ENCODE measurements at places on chromosomes 2 and 18.

DNA sequence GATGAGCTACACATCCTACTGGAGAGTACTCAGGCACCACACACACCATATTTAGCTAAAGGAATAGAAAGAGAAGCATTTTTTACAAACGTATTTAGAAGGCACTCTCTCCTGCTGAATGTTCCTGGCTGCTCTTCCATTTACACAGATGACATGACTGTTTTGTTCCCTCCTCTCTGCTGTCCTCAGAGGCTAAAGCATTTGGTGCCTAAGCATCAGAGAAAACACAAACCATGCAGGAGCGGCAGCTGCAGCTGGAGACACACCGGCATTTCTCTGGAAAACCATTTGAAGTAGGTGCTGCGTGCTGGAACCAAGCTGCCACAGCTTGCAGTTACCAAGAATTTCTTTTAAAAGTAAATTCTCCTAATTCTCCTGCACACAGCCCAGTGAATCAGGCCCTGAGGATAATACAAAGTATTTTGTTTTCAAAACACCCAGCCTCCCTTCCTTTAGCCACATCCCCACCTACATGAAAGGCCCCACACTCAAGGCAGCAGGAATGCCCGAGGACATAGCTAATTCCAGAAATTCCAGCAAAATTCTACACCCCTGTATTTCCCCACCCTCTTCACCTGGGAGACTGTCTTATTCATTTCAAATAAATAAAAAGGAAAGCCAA, 488.9 kb upstream of the SOX11 start:
- no peak for DNase-seq

DNA sequence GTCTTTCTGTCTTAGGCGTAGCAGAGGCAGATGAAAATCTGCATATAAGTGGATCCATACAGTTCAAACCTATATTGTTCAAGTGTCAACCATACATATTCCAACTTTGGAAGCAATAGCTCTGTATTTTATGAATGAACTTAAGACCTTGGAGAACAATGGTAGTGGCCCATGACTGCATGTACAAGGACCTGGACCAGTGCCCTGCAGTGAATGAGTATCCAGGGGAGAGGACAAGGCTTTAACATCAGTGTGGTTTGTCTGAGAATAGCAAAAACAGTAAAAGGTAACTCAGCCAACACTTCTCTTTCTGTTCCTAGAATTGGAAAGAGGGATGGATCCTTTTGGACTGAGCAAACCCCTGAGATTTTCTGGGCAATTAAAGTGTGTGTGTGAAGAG, 230.8 kb upstream of the LINC00305 start:
- DNase-seq: no peak

DNA sequence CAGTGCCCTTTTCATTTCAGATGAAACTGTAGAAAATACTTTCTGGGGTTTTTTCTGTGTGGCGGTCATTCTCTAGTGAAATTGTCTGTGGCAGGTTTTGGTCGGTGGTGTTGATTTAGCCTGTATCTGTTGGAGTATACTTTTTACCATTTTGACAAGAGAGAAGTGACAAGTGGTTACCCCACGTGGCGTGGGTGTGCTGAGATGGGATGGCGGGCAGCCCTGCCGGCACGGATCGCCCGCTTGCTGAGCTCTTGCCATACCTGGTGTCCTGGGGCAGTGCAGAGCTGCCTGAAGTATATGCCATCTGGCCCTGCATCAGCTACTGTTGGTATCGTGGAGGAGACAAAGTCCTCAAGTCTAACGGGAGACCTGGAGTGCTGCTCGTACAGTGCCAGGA, 64.1 kb downstream of the MRPS9 start:
- DNase-seq: no peak

DNA sequence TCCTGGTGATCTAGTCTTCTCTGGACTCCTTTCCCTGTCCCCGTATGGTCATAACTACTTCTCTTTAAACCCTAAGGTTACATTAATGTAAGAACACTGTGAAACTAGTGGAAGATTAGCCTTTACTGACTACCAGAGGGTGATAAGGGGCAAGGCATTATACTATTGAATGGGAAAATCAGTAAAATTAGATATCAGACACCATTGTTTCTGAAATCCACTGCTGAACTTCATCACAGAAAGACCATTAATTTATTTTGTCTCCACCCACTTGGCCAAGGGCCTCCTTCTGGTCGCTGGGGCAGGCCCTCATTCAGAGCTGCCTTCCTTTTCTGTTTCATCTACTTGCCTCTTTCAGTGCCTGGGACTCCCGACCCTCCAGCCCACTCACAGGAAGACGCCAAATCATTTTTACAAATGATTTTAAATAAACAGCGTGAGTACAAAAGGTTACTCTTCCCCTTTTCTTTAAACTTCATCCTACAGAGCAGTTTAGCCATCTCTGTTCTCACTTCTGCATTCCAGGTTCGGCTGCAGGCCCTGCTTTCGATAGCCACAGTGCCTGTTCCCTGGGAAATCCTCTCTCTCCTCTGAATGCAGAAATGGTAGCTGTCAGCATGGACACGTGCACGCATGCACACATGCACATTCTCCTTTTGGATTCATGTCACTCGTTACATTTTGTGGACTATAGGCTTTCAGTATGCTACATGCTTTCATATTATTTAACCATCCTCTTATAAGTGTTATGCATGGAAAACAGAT, 70.3 kb upstream of the DOCK10 start:
- no peak for DNase-seq

- peak; percentile 54 for DNase-seq
Observed at GRCh38 chr2:42513252-42513918, 19.6 kb upstream of the KCNG3 start.

DNA sequence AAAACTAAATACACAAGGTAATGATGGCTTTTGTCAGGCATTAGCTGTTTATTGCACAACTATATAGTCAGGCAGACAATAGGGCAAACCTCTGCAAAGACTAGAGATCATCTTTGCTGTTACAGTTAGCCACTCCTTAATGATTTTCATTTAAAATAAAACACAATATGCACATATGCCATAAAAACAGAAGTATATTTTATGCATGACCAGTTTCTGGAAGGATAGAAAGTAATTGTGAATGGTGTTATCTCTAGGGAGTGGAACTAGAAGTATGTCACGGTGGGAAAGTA, 102.0 kb downstream of the CHN1 start:
- DNase-seq: no peak

GRCh38 chr2:21330786-21331391, 207.1 kb downstream of the TDRD15 start:
- peak; percentile 16 for DNase-seq

DNA sequence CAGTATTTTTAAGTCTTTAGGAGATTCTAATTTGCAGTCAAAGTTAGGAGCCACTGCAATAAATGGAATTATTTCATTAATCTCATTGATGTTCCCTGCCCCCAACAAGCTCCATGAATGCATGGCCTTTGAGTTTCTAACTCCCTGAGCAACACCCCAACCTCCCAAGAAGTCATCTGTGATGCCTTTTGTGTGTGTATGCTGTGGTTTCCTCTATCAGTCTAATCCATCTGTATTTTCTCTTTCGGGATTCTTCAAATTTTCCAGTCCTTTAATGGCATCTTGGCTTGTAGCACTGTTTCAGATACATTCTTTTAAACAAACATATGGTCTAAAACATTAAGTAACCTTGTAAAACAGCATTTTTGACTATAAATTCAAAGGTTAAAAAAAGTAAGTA, 16.8 kb downstream of the SERPINB10 start:
- DNase-seq: no peak

DNA sequence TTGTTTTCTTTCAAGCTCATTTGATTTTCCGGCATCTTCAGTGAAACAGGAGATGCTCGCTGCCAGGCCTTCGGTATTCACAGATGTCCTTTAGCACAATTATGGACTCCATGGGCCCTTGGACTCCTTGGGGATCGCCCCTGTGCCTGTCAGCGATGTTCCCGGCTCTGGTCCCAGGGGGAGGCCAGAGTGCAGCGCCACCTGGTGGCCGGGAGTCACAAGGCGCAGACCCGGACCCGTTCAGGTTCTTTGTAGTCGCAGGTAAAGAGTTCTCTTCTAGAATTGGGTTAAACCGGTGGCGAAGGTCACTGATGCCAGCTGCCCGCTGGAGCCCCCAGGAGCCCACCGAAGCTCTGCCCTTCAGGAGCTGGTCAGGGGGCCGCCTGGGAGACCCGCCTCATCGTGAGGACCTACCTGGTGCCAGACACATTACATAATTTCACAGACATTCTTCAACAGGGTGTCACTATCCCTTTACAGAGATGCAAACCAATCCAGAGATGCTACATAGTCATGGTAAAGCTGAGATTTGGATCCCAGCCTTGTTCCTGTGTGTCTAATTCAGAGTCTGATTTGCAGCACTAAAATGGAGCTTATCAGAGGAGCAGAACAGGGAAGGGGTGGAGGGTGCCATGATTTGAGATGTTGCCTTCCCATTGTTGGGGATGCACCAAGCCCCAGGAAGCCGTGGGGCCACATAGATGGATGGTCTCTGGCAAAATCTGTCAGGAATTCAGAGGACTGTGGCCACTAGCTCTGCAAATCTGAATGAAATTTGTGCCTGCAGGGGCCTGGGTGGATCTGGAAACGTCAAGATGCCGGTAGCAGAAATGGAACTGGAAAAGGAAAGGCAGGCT, 6.0 kb upstream of the INPP5D start:
- DNase-seq: peak; percentile 62

DNA sequence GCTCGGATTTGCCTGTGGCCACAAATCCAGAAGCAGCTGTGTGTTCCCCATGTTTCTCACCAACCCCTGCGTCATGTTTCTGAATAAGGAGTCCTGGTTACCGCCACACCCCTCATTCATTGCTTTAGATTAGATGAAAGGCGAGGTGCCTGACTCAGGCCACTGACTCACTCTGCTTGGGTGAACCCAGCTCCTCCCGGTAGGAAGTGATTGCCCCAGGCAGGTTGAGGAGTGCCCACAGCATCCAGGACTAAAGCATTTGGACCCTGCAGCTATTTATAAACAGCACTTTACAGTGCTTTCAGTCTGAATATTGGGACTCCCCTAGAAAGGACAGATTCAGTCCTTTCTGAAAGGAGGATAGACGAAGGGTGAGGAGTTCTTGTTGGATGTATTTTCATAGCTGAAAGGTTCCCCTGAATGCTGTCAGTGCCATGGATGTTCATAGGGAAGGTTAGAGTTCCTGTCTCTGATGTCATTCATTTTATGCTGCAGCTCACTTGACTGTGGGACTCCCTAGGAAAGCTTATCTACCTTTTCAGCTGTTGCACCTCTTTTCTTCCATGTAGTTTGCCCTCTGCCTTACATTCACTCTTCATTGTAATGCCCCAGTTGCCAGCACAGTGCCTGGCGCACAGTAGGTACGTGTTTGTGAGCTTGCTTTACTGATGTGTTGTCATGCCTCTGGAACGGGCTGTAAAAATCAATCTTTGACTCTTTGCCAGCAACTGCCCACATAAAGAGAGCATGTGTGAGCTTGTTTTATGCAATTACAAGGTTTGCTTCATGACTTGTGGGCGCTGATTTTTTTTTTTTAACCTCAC, 14.9 kb downstream of the ITGA6 start:
- DNase-seq: peak; percentile 98

DNA sequence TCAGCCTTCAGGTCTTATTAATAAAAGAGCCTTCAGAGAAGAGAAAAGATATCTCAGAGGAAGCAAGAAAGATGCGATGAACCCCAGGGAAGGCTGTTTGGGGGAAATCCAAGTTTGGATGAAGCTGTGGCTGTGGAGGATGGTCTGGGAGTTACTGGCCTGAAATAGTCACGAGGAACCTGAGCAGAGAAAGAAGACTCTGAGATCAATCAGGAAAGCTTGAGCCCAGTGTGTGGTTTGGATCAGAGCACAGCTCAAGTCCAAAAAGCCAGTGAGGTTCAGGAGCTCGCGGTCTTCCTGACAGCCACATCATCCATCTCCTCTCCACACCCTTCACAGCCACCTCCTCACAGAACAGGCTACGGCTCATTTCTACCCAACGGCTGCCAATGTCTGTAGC, 87.4 kb upstream of the SERPINE2 start:
- no peak for DNase-seq

DNA sequence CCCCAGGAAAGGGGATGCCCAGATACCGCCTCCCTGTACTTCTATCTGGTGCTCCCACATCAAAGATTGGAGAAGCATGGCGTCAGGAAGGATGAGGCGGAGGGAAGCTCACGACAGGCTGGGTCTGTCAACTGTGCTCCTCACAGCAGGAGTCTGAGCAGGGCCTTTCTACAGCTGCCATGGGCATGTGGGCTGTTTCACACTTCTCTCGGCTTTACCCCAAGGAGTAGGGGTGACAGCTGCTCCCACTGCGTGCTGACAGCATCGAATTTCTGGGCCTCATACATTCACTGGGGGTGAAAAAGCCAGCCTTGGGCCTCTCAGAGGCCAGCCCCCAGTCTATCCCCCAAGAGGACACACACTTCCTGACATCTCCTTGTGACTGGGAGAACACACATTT, 21.1 kb downstream of the NEURL3 start:
- DNase-seq: no peak

DNA sequence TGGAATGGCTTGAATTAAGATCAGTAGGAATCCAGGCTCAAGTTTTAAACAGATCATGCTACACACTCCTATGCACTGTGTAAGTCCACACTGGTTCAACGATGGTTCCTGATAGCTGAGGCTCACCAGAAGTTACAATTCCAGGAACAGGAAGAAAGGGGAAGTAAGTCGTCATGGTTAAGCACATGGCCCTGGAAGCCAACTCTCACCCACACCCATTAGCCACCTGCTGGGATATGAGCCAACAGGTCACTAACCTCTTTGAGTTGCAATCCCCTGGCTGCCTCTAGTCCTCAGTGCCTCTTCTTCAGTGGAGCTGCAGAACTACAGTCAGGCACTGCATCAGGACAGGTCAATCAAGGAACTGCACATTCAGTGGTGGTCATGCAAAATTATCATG, 133.5 kb downstream of the TMEM182 start:
- peak; percentile 4 for DNase-seq

DNA sequence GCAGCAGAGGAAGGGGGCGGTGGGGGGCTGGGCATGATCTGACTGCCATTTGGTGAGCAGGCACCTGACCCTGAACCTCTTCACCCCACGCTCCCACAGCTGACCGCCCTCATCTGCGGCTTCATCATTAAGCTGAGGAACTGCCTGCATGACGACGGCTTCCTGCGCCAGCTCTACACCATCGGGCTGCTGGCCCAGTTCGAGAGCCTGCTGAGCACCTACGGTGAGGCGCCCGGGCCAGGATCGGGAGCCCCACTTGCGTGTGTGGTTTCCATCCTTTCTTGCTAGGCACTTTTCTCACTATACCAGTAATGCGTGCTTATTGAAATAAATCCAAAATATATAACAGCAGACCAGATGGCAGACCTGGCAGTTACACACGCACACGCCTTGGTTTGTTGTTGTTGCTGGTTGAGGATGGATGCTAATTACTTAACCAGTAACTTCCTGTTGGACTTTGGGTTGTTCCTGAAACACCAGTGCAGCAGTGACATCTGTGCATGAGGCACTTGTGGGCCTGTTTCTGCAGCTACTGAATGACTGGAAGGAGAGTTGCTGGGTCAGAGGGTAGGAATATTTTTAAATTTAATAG, 43.7 kb downstream of the COA5 start:
- DNase-seq: no peak

- no peak for DNase-seq
Observed at GRCh38 chr18:8928847-8929780, 173.4 kb upstream of the NDUFV2 start.

- DNase-seq: no peak
Observed at GRCh38 chr2:1707771-1708418, 36.4 kb downstream of the PXDN start.

GRCh38 chr2:27582129-27582694, 630 bp upstream of the ZNF512 start:
- DNase-seq: no peak

- DNase-seq: peak; percentile 85
Observed at GRCh38 chr2:111930875-111931274, 32.5 kb downstream of the MERTK start.

GRCh38 chr2:15378148-15378908, 182.8 kb downstream of the NBAS start:
- DNase-seq: no peak
